ENCODE measurements at places on chromosomes 12 and 14. TPM values are rescaled to one million over a fixed set of nuclear protein-coding genes. Genes with fewer than 3 reads are reported as not detected.

KRT80 gene
- 10.3 TPM for total RNA-seq

SLC25A21 gene
- 1.3 TPM for total RNA-seq

TAS2R13 gene
- 3.2 TPM for total RNA-seq

FKBP11 gene
- total RNA-seq: 8.3 TPM

VWF gene
- total RNA-seq: 101 TPM

ZNF385A gene
- total RNA-seq: 30.4 TPM

PIGH gene
- 16.0 TPM for total RNA-seq

PAN2 gene
- total RNA-seq: 60.4 TPM

A2ML1 gene
- total RNA-seq: 44.0 TPM

MYF5 gene
- total RNA-seq: 48.5 TPM

Data from tongue (tissue), 3 donors.